HEK293T (cell line): ENCODE measurements at places on chromosomes 12 and 14.

- DNase-seq, result no peak
These were observed 141.6 kb downstream of the GPHN start for GRCh38 chr14:66649498-66649897.

DNA sequence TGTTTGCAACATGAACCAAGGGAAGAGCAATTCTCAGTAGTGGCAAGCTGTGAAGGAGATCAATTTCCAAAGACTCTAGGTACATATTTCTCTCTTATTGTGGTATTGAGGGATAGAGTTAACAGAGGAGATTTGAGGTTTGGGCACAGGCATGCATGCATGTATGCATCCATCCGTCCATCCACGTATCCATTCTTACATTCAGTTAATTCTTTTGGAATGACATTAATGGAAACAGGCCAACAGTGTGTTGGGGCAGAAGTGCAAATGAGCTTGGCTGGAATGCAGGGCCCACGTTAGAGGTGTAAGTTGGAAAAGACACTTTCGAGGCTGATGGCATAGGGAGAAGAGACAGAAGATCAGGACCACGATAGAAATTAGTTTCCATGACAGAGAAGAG, 216.9 kb upstream of the PELI2 start:
- DNase-seq, result no peak

DNA sequence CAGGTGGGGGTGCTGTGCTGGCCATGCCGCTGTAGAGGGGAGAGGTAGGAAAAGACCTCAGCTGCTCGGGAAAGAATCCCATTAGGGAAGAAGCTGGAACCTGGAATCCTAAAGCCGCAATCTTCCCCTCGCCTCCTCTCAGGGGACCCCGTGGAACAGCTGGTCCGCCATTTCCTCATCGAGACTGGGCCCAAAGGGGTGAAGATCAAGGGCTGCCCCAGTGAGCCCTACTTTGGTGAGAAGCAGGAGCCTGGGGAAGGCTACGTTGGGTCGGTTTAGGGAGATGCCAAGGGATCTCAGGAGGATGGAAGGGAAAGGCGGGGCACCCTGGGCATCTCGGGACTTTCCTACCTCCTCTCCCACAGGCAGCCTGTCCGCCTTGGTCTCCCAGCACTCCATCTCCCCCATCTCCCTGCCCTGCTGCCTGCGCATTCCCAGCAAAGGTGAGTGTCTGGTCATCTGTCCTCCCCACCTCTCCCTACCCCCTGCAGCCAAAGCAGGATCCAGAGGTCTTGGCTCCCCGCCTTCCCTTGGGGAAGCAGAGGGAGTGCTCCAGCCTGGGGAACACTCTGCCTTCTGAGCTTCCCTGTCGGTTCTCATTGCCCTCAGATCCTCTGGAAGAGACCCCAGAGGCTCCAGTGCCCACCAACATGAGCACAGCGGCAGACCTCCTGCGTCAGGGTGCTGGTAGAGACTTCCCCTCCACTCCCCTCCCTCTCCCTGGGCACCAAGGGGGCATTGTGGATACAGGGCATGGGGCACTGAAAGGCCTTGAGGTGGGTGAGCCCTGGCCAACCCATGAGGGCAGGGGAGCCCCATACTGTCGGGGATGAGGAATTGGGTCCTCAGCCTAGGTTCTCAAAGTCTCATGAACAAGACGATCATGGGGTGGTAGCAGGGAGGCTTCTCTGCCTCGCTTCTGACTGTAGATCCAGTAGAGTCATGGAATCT, 12.4 kb downstream of the TNS2 start:
- no peak for DNase-seq

- DNase-seq, result no peak
These were observed 159.5 kb downstream of the ZFP36L1 start for GRCh38 chr14:68633131-68633991.

- peak; percentile 43 for DNase-seq
These were observed 349 bp downstream of the CDC42BPB start for GRCh38 chr14:103057028-103057371.

- no peak for DNase-seq
These were observed 18.6 kb downstream of the CSRP2 start for GRCh38 chr12:76860256-76860655.

GRCh38 chr12:74391283-74391682, 146.4 kb upstream of the ATXN7L3B start:
- DNase-seq, result no peak
